ENCODE measurements at places on chromosomes 7 and 10. TPM values are rescaled to one million over a fixed set of nuclear protein-coding genes. Genes with fewer than 3 reads are reported as not detected.
A peak's percentile ranks its signal among the peaks of the same experiment; 100 is the strongest.

PAX4 gene
- total RNA-seq, result not detected

DNA sequence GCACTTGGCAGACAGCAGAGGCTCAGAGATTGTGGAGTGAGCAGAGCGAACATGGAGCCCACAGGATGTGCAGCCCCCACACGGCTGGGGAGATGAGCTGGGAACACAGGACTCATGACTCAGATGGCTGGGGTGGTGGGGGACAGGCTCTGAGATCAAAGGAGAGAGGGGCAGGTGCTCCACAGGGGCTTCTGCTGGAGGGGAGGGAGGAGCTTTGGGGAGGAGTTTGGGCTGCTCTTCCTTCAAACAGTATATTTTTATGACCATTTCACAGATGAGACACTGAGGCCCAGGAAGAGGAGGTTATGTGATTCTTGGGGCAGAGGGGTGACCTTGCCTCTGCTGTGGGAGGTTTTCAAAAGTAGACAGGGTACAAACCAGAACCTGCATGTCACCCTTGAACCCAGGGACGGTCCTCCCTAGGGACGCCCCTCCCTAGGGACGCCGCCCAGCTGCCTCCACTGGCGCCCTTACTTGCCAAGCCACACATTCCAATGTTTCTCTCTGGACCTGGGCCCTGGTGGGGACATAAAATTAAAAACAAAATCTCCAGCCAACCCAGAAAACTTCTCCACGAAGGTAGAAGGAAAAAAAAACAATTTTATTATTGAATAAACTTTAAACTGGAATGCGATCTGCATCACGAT lies 981 bp upstream of the CRYGN start:
- no peaks in the 10 kb centered on the region for H3K27me3 ChIP-seq
- H3K36me3 ChIP-seq, result no peaks in the 10 kb centered on the region
- DNase-seq, result peak; percentile 58
- peaks cover 38% of the 10 kb centered on the region for H3K4me1 ChIP-seq
- peak overlapping the region; percentile 61 for H3K27ac ChIP-seq

GRCh38 chr10:18651324-18652007 lies at the start of gene NSUN6:
Gene NSUN6 (minus strand): TSS chr10:18651587. CDS start chr10:18651203, 384 bp downstream.
- H3K4me3 ChIP-seq, result peak within 1 kb of the TSS; percentile 96
- no peaks in the 10 kb centered on the region for H3K27me3 ChIP-seq
- H3K4me1 ChIP-seq, result peaks cover 27% of the 10 kb centered on the region

- H3K27ac ChIP-seq, result no peak overlapping the region
- H3K4me1 ChIP-seq, result no peaks in the 10 kb centered on the region
- H3K36me3 ChIP-seq, result no peaks in the 10 kb centered on the region
These were observed 43.8 kb downstream of the ENO4 start for GRCh38 chr10:116892907-116893685.

VTI1A gene
- total RNA-seq, result 30.0 TPM

GRCh38 chr7:138565071-138565450 lies 105.0 kb downstream of the TRIM24 start:
- H3K4me3 ChIP-seq, result no peak overlapping the region
- no peaks in the 10 kb centered on the region for H3K4me1 ChIP-seq
- H3K27me3 ChIP-seq, result no peaks in the 10 kb centered on the region
- no peak overlapping the region for H3K27ac ChIP-seq

DNA sequence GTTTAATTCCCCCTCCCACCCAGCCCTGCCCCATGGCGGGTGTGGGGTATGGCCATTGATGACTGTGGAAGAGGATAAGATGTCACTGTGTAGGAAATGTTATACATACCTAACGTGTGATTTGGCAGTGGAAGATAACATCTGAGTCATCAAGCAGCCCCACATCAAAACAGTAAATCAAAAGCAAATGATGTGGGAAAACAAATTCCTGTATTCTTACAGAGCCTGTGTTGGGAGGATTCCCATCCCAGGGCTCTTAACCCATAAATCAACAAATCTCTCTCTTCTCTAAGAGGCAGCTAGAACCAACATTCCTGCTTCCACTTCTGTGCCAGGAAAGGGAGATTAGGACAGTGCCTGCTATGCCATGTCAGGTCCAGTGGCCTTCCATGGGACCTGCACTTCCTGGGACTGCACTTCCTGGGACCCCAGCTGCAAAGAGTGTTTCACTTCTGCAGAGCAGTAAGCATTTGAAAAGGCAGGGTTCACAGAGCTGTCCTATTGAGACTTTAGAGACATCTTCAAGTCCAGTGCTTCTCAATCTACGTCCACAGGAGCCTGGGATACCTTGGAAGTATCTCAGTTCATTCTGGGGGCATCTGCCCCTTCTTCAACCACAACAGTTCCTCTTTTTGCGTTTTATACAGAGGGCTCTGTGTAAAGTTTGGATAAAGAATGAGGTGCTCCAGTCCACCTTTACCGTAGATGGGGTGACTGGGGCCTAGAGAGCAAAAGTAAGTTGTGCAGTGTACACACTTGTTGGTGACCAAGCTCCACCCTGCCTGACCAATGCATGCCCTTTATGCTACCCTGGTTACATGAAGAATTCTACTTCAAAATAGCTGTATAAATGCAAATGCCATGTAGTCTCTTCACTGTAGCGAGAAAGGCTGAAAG lies 45.7 kb downstream of the ATXN7L1 start:
- H3K27ac ChIP-seq, result no peak overlapping the region
- peaks cover 9% of the 10 kb centered on the region for H3K4me1 ChIP-seq
- DNase-seq, result no peak
- no peaks in the 10 kb centered on the region for H3K27me3 ChIP-seq
- no peaks in the 10 kb centered on the region for H3K36me3 ChIP-seq
- no peak overlapping the region for H3K4me3 ChIP-seq

GRID2IP gene
- 0.23 TPM for total RNA-seq

DNA sequence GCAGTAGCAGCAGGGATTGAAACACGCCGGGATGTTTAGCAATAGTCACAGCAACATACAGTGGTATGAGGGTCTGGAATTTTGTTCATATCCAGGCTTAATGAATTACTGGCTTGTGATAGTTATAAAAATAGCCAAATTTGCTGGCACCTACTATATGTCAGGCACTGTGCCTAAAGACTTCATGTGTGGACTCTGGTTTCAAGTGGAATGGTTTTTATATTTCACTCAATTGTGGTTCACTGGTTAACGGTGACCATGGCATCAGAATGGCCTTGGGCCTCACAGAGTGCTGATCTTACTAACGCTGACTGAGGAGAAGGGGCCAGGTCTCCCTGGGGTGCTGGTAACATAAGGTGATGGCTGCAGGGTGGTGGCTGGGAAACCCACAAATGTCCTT lies 55.7 kb downstream of the CELF2 start:
- H3K27ac ChIP-seq, result no peak overlapping the region
- peaks cover 3% of the 10 kb centered on the region for H3K27me3 ChIP-seq
- H3K36me3 ChIP-seq, result no peaks in the 10 kb centered on the region
- no peak overlapping the region for H3K4me3 ChIP-seq

GRCh38 chr7:83934118-83934734 lies 260.4 kb downstream of the SEMA3A start:
- no peaks in the 10 kb centered on the region for H3K36me3 ChIP-seq
- no peaks in the 10 kb centered on the region for H3K4me1 ChIP-seq
- no peak overlapping the region for H3K27ac ChIP-seq
- no peak for DNase-seq
- H3K4me3 ChIP-seq, result no peak overlapping the region

GRCh38 chr10:78582540-78582939 lies 486.2 kb upstream of the ZMIZ1 start:
- H3K4me1 ChIP-seq, result peaks cover 15% of the 10 kb centered on the region
- H3K27me3 ChIP-seq, result no peaks in the 10 kb centered on the region
- no peak overlapping the region for H3K4me3 ChIP-seq
- H3K36me3 ChIP-seq, result no peaks in the 10 kb centered on the region

- H3K4me3 ChIP-seq, result no peak overlapping the region
- no peak overlapping the region for H3K27ac ChIP-seq
- DNase-seq, result no peak
- H3K27me3 ChIP-seq, result no peaks in the 10 kb centered on the region
- no peaks in the 10 kb centered on the region for H3K36me3 ChIP-seq
These were observed 983.0 kb downstream of the SORCS1 start for GRCh38 chr10:106181501-106181900.

- DNase-seq, result peak; percentile 60
- peaks cover 11% of the 10 kb centered on the region for H3K4me1 ChIP-seq
- peak overlapping the region; percentile 68 for H3K27ac ChIP-seq
- H3K36me3 ChIP-seq, result no peaks in the 10 kb centered on the region
- no peak overlapping the region for H3K4me3 ChIP-seq
These were observed 24.0 kb upstream of the PAPSS2 start for GRCh38 chr10:87635498-87636312.

VPS41 gene
- total RNA-seq, result 47.4 TPM

GRCh38 chr10:80509403-80510161 lies 28.1 kb upstream of the SH2D4B start:
- peaks cover 40% of the 10 kb centered on the region for H3K36me3 ChIP-seq
- no peak for DNase-seq

GRCh38 chr10:88991161-88991898 lies 732 bp downstream of the FAS start:
- H3K4me3 ChIP-seq, result peak overlapping the region; percentile 86
- peaks cover 61% of the 10 kb centered on the region for H3K4me1 ChIP-seq
- H3K27ac ChIP-seq, result peak overlapping the region; percentile 96

GRCh38 chr7:33646891-33647391 lies 258.4 kb upstream of the BMPER start:
- H3K4me1 ChIP-seq, result no peaks in the 10 kb centered on the region
- H3K27ac ChIP-seq, result no peak overlapping the region
- peaks cover 6% of the 10 kb centered on the region for H3K36me3 ChIP-seq
- no peak overlapping the region for H3K4me3 ChIP-seq

- peaks cover 34% of the 10 kb centered on the region for H3K36me3 ChIP-seq
- peak overlapping the region; percentile 97 for H3K27ac ChIP-seq
- no peaks in the 10 kb centered on the region for H3K27me3 ChIP-seq
- DNase-seq, result peak; percentile 60
- H3K4me3 ChIP-seq, result peak overlapping the region; percentile 92
These were observed 507 bp downstream of the STN1 start for GRCh38 chr10:103917302-103918052.

ZNF467 gene
- not detected for total RNA-seq

- H3K36me3 ChIP-seq, result no peaks in the 10 kb centered on the region
- no peak overlapping the region for H3K27ac ChIP-seq
- no peak for DNase-seq
- no peaks in the 10 kb centered on the region for H3K4me1 ChIP-seq
- no peak overlapping the region for H3K4me3 ChIP-seq
- peaks cover 2% of the 10 kb centered on the region for H3K27me3 ChIP-seq
These were observed 188.1 kb upstream of the TMEM72 start for GRCh38 chr10:44723082-44723481.

DNA sequence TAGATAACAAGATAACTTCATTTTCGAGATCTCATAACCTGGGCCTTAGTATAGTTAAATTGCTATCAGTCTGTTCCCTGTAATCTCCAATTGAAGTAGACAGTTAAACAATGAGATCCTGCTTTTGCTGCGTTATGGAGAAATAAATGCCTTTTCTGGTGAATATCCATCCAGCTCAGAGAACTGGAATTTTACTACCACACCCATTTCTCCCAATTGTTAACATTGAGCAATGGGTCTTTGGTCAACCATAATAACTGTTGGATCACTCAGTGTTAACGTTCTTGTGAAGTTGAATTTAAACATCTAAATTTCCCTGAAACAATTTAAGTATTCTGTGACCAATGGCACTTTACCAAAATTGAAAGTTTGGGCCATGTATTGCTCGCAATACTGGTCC lies 3.0 kb downstream of the CALU start:
- H3K36me3 ChIP-seq, result peaks cover 25% of the 10 kb centered on the region
- H3K27me3 ChIP-seq, result no peaks in the 10 kb centered on the region
- H3K4me3 ChIP-seq, result no peak overlapping the region
- DNase-seq, result no peak

DNA sequence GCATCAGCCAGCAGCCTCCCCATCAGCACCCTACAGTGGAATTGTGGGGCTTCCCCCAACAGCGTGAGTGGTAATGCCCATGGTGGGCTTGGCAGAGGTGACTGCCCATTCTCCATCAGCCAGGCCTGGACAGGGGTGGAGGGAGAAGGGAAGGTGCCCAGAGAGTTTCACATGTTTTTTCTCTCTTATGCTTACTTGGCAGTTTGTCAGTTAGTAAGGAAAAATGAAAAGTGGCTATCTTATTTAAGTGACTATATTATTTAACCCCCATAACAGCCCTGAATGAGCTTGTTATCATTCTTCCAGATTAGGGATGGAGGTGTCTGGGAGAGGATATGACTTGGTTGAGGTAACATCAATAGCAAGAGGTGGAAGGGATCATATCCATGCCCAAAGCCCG lies 921.7 kb downstream of the GRID1 start:
- H3K27me3 ChIP-seq, result no peaks in the 10 kb centered on the region
- H3K4me3 ChIP-seq, result no peak overlapping the region
- H3K27ac ChIP-seq, result no peak overlapping the region

GRCh38 chr7:109616551-109617069 lies 1046.9 kb downstream of the DNAJB9 start:
- no peak overlapping the region for H3K4me3 ChIP-seq
- no peaks in the 10 kb centered on the region for H3K27me3 ChIP-seq
- DNase-seq, result no peak
- H3K36me3 ChIP-seq, result no peaks in the 10 kb centered on the region
- H3K4me1 ChIP-seq, result no peaks in the 10 kb centered on the region

DNA sequence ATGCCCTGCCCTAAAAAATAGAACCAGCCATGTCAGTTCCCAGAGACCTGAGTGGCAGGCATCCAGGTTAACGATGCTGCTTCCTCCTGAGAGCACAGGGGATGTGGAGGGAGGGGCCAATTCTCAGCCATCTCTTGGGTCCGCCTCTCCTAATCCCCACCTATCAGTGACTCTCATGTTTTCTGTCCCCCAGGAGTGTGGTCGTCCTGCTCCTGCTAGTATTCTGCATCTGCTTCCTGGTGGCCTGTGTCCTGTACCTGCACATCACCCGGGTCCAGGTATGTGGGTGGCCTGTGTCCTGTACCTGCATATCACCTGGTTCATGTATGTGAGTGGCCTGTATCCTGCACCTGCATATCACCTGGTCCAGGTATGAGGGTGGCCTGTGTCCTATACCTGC lies 105.3 kb downstream of the ADCY1 start:
- H3K27me3 ChIP-seq, result peaks cover 15% of the 10 kb centered on the region
- H3K4me3 ChIP-seq, result no peak overlapping the region
- DNase-seq, result no peak
- H3K36me3 ChIP-seq, result no peaks in the 10 kb centered on the region

- peak; percentile 2 for DNase-seq
- H3K27ac ChIP-seq, result no peak overlapping the region
- no peak overlapping the region for H3K4me3 ChIP-seq
- H3K36me3 ChIP-seq, result no peaks in the 10 kb centered on the region
These were observed 177.5 kb downstream of the RELN start for GRCh38 chr7:103811997-103812396.

SRI gene
- 169 TPM for total RNA-seq

GRCh38 chr7:75722373-75722772 lies 16.4 kb downstream of the HIP1 start:
- no peak overlapping the region for H3K4me3 ChIP-seq
- H3K27ac ChIP-seq, result no peak overlapping the region
- H3K27me3 ChIP-seq, result no peaks in the 10 kb centered on the region
- no peaks in the 10 kb centered on the region for H3K4me1 ChIP-seq
- DNase-seq, result no peak
- H3K36me3 ChIP-seq, result no peaks in the 10 kb centered on the region

MMP21 gene
- not detected for total RNA-seq

- peaks cover 13% of the 10 kb centered on the region for H3K4me1 ChIP-seq
- no peak for DNase-seq
- H3K27ac ChIP-seq, result no peak overlapping the region
- H3K27me3 ChIP-seq, result peaks cover 70% of the 10 kb centered on the region
- H3K36me3 ChIP-seq, result no peaks in the 10 kb centered on the region
These were observed 2.2 kb upstream of the CELF2 start for GRCh38 chr10:11015446-11015934.
